ENCODE measurements at places on chromosomes 11 and 22.
A peak's percentile ranks its signal among the peaks of the same experiment; 100 is the strongest.

DNA sequence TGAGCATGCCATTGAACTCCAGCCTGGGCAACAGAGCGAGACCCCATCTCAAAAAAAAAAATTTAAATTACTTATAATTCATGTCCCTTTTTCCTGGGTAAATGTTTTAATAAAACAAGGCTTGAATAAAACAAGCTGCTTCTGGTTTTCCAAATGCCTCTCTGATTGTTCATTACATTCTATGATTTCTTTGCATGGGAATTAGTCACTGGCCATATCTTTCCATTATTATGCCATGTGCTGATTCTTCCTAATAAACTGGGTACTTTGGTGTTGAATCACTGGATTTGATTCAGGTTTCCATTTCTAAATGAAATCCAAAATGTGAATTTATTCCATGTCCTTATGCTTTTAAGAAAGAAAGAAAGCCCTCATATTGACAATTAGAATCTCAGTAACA is 42.6 kb downstream of the ZNF215 start:
- no peak for DNase-seq

DNA sequence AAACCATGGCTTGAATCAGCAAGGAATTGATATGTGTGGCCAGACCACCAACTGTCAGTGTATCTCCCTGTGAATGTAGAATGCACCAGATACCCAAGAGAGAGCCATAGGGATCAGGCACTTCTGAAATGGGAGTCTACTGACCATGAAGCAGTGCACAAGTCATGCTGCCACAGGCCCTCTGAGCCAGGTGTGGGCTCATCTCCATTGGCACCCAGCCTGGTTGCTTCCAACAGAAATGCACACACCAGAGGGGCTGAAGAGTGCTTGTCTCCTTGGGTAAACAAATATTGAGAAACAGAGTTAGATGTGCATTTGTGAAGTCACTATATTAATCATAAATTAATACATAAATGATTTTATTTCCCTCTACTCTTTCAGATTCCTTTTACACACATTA is 28.4 kb upstream of the PANX1 start:
- DNase-seq: no peak

GRCh38 chr11:371051-371450 is 1.8 kb downstream of the B4GALNT4 start:
- DNase-seq: no peak

DNA sequence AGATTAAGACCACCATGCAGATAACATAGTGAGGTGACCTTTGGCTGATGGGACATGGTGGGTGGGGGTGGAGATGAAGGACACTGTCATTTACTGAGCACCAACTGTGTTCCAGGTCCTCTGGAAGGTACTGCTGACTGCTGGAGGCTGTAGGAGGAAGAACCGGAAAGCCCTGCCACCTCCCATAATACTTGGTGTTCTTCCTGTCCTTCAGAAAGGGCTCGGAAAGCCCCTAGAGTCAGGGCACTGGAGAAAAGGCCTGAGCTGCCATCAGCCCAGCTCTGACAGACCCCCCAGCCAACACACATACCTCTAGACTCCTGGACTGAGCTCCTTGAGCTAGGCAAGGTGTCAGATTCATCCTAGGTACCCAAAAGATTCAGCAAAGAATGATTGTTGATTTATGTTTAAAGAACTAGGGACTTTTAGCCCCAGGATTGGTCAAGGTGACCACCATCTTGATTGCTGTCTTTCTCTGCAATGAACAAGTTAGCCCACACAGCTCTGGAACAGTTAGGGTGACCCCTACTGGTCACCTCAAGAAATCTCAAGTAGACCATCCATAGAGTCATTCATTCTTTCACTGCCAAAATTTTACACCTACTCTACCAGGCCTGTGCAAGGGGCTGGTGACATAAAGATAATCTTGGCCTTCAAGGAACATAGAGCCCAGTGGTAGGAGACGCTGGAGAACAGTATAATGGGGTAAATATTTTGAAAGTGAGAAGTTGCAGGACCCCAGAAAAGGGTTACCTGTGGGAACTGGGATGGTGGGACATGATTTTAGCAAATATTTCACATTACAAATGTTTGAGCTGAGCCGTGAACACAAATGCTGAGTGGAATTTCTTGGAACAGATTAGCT is 39.4 kb downstream of the IRAG1 start:
- DNase-seq: peak; percentile 22

DNA sequence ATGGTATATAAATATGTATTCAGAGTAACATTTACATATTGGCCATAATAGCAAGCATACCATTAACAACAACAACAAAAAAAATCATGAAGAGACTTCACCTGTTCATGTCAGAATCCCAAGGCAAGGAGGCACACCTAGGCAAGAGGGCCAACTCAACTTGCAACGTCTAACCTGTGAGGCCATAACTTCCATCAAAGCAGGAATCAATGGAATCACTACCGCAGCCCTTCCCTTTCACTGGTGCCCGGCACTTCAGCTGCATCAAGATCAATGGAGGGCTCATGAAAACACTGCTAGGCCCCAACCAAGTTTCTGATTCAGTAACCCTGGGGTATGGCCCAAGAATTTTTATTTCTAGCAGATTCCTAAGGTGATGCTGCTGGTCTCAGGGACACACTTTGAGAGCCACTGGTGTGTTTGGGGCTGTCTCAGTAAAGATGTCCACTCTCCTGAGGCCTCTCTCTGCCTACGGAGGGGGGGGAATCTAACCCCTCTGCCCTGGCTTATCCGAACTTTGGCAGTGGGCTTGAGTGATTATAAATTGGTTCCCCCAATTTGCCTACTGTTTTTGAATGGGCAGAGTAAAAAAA is 8.0 kb downstream of the ZFTA start:
- no peak for DNase-seq

- DNase-seq: peak; percentile 60
These were observed 450 bp upstream of the BCL2L13 start for GRCh38 chr22:17638182-17638431.

- no peak for DNase-seq
These were observed 1489.2 kb downstream of the TBC1D22A start for GRCh38 chr22:48251629-48252028.

GRCh38 chr11:121376130-121376529 is 76.0 kb upstream of the SORL1 start:
- no peak for DNase-seq

- no peak for DNase-seq
These were observed 34.4 kb upstream of the FJX1 start for GRCh38 chr11:35583843-35584242.

GRCh38 chr11:114846416-114846791 is 168.1 kb downstream of the NXPE2 start:
- DNase-seq: peak; percentile 26

GRCh38 chr11:118068206-118068944 is 8.5 kb upstream of the TMPRSS4 start:
- no peak for DNase-seq

DNA sequence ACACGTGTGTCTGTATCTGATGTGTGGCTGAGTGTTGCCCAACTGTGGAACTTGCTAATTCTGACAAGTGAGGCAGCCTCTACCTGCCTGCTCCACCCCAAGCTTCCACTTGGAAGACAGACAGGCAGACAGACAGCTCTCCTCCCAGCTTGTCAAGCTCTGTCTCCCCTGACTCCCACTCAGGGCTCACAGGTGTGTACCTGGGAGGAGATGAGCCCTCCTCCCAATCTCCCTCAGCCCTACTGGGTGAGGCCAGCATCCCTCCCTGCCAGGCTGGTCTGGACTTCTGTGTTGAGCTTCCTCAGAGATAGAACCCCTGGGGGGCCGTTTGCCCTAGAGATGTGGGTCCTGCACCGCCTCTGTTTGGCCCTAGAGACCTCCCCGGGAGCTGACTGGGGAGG is 1.0 kb upstream of the CHRM1 start:
- no peak for DNase-seq

- no peak for DNase-seq
These were observed 10.5 kb downstream of the NUMA1 start for GRCh38 chr11:72069787-72070251.

- peak; percentile 74 for DNase-seq
These were observed 90.1 kb downstream of the TYR start for GRCh38 chr11:89267660-89268302.

GRCh38 chr11:134841972-134842371 is 429.9 kb upstream of the B3GAT1 start:
- no peak for DNase-seq

DNA sequence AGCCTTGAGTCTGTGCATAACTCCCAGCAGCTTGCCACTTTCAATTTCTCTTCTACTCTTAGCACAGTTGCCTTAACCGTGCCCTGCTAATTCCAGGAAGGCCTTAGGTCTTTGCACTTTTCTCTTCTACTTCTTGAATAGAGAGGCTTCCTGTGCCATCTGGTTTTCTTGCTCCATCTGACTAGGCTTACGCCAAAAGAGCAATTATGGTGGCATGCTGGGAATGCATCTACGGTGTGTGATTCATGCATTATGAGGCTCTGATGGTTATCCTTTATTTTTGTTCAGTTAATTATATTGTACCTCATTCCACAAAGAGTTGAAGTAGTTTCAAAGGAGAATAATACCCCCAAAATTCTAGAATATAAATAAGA is 29.4 kb downstream of the SIK2 start:
- DNase-seq: no peak
